ENCODE measurements at places on chromosomes 2 and 18.

- no peak for DNase-seq
Measured at GRCh38 chr2:201107624-201108023, 8.3 kb upstream of the CFLAR start.

DNA sequence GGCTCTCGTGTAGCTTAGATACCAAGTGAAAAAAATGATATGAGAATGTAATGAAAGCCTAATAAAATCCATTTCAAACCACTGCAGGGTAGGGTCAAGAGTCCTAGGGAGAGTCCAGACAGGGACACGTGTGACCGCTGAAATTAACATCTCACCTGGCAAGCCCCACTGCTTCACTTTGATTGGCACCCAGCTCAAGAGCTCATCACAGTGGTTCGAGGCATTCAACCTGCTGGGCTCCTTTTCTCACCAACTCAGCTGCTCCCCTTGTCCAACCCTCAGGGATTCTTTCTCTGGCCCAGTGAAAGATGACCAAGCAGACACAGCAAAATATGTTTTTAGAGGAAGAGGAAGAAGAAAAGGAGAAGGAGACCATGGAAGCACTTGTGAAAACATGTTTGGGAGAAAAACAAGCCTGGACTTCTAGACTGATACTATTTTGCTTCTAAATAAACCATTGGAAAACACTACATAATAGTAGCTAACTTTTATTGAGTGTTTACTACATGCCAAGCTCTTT is 49.2 kb upstream of the CREB1 start:
- DNase-seq: no peak

DNA sequence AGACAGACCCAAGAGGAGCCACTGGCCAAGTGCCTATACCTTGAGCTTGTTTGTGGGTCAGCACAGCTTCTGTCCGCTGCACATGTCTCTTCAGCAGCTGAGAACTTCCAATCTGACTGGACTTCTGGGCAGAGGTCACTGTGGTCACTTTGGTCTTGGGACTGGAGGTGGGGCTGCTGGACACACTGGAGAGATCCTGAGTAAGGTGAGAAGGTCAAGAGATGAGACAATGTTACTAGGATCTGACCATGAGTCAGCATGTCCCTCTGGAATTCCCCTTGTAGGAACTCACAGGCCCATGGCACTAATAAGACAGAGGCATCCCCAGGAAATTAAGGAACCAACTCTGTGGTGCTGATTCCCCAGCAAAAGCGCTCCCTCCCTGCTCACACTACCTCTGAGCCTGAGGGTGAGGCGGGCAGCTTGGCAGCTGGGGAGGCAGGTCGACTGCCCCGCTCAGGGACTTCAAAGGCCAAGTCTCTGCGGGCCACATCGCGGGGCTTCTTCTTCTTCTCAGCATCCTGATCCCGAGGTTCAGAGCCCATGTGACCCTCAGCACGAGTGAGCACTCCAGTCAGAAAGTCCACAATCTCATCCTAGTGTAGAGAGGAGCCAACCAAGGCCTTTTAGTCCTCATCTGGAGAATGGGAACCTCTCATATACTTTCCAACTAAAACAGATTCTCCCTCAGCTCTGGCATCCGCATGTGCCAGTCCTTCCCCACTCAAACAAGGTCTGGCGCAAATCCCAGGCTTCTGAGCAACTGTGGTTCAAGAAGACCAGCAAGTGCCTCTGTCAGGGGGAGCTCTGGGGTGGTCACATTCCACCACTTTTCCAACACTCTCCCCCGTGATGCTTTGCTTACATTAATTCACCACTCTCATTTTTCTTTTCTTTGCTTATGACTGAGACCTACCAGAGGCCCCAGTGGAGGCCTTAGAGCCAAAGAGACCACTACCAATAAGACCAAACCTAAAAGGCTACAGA is 29.4 kb downstream of the KANSL3 start:
- no peak for DNase-seq

GRCh38 chr2:65504201-65504600 is 71.8 kb upstream of the SPRED2 start:
- no peak for DNase-seq

GRCh38 chr2:174328114-174328960 is 6.4 kb upstream of the SP9 start:
- no peak for DNase-seq
